ENCODE measurements at places on chromosomes 13 and 19.

DNA sequence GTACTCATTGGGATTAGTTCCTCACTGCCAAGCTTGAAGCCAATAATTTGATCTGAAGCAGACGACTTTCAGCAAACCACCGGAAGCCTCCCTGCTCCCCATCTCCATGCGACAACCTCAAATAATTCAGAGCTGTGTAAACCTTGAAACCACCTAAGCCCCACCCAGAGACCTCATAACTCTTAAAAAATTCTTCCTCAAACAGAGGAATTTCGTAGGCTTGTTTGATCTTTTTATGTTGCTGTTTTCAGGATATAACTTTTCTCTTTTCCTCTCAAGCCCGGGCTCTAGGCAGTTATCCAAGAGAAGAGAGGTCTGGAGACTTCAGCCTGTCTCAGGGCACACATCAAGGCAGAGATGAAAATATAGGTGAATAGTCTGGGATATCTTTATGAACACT is 311.6 kb downstream of the KCNRG start:
- no peak for DNase-seq

GRCh38 chr13:110625771-110626321 is 10.5 kb downstream of the NAXD start:
- DNase-seq, result no peak

GRCh38 chr19:15124572-15125231 is 17.5 kb downstream of the SYDE1 start:
- DNase-seq, result no peak

DNA sequence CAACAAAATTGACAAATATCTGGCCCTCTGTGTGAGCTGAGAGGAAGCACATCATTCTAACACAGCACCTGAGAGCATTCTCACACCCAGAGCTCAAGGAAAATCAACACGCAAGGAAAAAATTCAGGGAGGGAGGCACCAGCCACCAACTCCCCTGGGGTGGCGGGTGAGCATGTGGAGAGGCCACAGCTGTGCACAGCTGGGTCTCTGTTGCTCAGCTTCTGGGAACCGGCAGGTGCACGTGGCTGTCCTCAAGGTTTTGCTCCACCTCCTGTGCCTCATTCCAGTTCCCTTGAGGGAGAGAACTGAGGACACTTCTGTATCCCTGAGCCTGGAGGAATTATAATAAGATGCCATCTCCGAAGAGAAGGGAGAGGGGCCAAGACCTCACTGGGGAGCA is 134.0 kb downstream of the USP12 start:
- no peak for DNase-seq

- no peak for DNase-seq
These were observed 67.8 kb downstream of the RASA3 start for GRCh38 chr13:114064450-114065140.

GRCh38 chr19:14164724-14165493 is 28.5 kb upstream of the ASF1B start:
- DNase-seq, result no peak

DNA sequence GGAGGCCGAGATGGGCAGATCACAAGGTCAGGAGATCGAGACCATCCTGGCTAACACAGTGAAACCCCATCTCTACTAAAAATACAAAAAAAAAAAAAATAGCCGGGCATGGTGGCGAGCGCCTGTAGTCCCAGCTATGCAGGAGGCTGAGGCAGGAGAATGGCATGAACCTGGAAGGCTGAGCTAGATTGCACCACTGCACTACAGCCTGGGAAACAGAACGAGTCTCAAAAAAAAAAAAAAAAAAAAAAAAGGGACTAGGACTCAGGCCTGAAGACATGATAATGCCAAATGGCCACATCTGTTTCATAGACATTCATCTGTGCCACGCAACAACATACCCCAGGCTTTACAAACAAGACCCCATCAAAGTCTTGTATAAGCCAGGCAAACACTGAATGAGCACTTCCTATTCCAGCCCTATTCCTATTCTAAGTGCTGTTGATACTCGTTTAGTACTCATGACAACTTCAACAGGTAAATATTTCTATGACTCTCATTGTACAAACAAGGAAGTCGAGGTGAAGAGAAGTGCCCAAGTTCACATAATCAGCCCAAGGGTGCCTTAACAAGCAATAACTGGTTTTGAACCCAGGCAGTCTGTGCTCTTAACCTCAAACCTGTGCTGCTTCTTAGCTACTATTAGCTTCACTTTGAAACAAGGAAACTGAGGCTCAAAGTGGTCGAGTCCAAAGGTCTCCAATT is 1.7 kb downstream of the B9D2 start:
- no peak for DNase-seq

DNA sequence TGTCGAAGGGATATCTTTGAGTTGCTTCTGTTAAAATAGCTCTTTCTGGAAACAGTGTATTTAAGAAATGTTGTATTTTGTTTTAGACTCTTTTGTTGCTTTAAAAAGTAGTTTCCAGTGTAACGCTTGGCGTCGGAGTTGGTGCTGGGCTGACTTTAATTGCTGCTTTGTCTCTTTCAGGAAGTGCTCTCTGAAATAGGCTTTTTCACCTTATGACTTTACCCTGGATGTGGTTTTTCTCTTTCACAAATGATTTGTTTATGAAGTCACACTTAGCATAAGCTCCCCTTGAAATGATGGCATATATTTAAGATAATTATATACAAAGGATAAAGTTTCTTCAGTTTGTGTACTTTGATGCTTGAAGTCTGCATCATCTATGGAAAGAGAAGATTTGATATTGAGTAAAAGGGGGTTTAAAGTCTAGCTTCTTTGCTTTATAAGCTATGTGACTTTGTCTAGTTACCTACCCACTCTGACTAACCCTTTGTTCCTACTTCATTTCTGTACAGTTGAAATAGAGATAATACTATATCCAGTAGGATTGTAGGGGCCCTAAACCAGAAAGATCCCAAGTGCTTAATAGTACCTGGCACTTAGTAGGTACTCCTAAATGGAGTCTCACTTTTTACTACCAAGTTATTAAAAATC is at the start of gene GPR18:
Gene GPR18 (minus strand): TSS at position 170 of the 651 bp plus-strand sequence. CDS start 2,507 bp downstream, outside the sequence.
- DNase-seq, result no peak

DNA sequence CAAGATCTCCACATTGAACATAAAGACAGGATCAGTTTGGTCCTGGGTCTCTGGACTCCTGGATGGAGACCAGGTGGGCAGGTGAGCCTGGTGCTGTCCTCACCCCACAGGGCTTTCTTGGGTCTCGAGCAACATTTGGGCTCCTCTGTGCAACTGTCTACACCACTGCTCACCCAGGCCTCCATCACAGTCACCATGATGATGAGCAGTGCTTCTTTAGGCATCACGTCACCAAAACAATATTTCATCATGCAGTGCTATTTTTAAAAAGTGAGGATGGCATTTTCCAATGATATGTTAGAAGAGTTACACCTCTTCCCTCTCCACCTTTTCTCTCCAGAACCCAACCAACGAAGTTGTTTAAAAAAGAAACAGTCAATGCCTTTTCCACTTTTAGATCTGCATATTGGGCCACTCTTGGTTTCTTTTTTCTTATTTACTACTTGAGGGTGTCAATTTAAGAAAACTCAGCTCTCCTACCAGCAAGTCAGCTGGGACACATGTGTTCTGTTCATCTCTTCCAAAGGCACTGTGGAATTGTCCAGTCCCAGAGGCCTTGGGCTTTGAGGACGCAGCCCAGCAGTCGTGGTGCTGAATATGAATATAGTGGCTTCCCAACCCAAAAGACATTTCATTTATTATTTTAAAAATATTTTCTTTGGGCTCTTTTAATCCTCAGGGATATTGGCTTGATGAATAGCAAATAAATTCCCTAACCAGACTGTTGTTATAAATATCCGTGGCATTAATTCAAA is 405.7 kb downstream of the KCNRG start:
- no peak for DNase-seq

GRCh38 chr19:54207983-54208783 is 7.5 kb downstream of the RPS9 start:
- no peak for DNase-seq

DNA sequence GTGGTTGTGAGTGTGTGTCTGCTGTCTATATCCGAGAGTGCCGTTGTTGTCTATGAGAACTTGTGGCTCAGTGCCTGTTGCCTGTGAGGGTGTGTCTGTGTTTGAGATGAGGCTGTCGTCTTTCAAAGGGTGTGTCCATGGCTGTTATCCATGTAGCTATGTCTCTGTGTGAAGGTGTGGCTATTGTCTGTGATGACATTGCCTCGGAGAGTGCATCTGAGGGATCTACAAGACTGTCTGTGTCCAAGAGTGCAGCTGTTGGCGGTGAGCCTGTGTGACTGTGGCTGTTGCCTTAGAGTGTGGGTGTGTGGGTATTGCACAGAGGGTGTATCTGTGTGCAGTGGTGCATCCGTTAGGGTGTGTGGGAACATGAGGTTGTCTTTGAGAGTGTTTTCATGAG is 4.9 kb downstream of the NUMBL start:
- no peak for DNase-seq

DNA sequence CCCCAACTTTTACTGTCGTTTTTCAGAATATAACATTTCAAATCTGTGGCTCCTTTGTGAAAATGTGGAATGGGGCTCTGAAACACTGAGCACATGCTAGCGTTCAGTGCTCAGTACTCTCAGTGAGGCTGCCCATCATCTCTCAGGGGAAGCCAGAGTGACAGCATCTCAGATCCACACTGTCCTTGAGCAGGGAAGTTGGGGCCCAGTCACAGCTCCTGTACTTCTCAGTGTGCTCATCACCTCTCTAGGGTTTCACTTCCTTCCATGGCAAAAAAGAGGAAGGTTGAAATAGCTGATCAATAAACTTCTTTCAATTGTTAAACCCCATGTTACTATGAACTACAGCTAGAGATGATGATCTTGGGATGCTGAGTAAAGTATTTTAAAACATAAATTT is 565.9 kb upstream of the SPRY2 start:
- no peak for DNase-seq

Data from activated CD8-positive, alpha-beta memory T cell treated with anti-CD3 and anti-CD28 coated beads for 4 hours (primary cell).